ENCODE measurements at places on chromosomes 12 and 14.
A peak's percentile ranks its signal among the peaks of the same experiment; 100 is the strongest.

- DNase-seq, result no peak
Measured at GRCh38 chr14:54651649-54652048, 84.7 kb downstream of the SAMD4A start.

DNA sequence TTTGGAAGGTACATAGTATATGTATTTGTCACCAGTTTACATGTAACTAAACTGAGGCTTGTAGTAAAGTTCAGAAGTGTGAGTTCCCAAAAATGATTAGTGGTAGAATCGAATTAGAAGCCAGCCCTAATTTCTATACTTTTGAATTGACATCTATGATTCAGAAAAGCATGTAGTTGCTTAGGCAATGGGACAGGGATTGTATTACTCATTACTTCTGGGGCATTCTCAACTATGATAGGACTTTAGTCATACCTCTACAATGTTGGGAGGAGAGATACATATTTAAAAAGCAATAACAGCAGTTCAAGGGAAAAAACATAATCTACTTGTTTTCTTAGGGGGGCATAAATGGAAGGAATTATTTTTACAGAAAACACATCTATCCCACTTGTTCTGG lies 277.9 kb upstream of the E2F7 start:
- no peak for DNase-seq

GRCh38 chr14:75805646-75806045 lies 144.6 kb downstream of the TTLL5 start:
- DNase-seq, result no peak

GRCh38 chr12:20339060-20339459 lies 29.3 kb upstream of the PDE3A start:
- DNase-seq, result no peak

DNA sequence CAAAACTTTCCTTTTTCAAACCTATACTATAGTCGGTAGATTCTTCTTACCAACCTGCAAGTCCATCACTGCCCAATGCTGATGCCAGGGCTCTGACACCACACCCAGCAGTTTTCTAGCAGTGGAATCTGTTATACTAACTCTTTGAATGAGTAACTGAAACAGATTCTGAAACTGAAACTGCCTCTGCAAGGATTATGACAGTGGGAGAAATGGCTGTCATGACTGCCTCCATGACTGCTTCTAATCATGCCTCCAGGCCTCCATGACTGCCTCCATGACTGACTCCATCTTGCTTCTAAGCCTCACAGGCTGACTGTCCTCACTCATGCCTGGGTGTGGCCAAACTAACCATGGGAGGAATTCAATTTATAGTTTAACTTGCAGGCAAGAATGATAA lies 29.4 kb upstream of the OXA1L start:
- DNase-seq, result peak; percentile 58

- DNase-seq, result no peak
Measured at GRCh38 chr12:115051378-115051777, 367.4 kb upstream of the TBX3 start.

GRCh38 chr12:16691624-16692023 lies 85.7 kb upstream of the LMO3 start:
- no peak for DNase-seq

- no peak for DNase-seq
Measured at GRCh38 chr12:101590383-101590782, 4.4 kb upstream of the MYBPC1 start.

DNA sequence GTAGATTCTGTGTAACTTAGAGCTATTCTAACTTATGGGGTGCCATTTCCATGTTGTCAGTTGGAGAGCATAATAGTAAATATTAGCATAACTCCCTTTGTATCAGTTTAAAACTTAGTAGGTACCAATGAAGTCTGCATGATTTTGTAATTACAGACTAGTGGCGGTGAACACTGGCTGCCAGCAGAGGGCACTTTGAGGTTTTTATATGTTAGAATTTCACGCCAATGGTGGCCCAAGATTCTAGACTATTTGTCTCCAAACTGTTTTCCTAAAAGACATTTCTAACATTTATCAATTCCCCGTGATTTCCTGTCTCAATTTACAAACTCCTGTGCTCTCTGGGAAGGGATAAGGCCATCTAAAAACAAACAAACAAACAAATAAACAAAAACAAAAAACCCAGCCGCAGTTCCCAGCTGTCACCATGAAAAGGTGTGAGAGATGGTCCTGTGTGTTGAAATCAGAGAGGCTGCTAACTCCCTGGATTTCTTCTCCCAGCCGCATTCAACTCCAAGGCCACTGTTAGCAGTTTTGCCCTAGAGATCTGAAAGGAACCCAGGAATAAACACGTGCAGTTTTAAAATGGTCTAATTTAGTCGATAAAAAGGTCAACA lies 57.6 kb downstream of the BRMS1L start:
- no peak for DNase-seq

GRCh38 chr12:6947615-6948014 lies 3.5 kb upstream of the PTPN6 start:
- DNase-seq, result no peak

All from GM06990 (cell line).